ENCODE measurements at places on chromosomes 2 and 18. TPM values are rescaled to one million over a fixed set of nuclear protein-coding genes. Genes with fewer than 3 reads are reported as not detected.

FBLN7 gene
- polyA plus RNA-seq: 5.1 TPM

LYPD1 gene
- polyA plus RNA-seq: 4.3 TPM

DNA sequence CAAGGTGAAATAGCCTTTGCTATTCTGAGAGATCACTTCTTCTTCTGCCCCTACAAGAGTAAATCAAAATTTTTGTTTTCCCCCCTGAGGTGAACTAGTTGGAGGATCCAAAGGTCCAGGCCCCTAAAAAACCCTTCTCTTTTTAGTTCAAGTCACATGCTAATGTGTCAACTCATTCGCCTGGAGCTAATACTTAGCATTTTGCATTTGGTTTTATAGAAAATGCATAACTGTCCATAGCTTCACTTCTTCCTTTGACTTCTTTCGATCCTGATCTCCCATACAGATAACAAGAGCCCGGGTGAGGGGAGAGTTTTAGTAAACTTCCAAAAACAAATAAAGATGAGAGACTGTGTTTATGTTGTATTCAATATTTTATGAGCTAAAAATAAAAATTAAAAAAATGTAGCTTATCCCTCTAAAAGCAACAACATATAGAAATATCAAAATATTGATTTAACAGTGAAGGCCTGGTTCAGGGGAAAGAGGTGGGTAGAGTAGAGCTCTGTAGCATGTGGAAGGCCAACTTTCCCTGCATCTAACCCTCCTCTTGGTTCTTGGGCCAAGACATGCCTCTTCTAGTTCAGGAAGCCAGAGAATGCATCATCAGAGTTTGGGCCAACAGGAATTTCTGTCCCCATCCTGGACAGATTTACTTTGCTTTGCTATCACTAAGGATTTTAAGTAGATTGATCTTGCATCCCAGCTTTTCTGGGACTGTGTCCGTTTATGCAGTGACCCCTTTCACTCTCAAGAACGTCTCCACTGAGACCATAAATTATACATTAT, 333.8 kb downstream of the ALK start:
- no peak for DNase-seq

DNA sequence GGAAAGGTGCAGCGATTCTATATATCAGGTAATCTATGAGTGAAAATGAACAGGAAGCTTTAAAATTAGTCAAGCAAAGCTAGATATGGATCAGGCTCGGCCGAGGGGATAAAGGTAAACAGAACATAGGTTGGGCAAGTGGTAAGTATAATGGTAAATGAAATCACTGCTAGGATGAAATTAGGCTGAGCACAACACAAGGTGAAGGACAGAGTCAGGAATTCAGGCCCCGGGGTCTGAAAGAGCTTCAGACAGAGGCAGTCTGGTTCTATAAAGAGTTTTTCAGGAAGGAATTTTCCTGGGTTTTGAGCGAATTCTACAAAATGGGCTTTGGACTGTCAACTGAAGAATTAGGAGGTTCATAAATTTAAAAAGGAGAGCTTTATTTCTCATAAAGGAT, 513.2 kb upstream of the CDH2 start:
- no peak for DNase-seq

DNA sequence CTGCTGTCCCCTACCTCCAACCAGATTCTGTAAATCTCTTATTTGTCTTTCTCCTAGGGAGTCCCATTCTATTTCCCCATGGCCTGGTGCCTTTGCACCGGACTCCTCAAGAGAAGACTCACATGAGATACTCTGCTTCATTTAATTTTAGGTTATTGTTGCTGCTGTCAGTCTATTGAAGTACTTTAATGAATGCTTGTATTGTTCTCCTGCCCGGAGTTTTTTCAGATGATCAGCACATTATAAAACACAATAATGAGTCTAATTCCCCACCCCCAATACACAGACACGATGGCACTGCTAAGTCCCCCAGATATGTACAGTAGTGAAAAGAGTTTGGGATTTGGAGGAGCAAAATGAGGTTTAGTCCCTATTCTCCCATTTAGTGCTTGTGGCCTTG, 58.9 kb downstream of the HAUS1 start:
- DNase-seq: no peak

DNA sequence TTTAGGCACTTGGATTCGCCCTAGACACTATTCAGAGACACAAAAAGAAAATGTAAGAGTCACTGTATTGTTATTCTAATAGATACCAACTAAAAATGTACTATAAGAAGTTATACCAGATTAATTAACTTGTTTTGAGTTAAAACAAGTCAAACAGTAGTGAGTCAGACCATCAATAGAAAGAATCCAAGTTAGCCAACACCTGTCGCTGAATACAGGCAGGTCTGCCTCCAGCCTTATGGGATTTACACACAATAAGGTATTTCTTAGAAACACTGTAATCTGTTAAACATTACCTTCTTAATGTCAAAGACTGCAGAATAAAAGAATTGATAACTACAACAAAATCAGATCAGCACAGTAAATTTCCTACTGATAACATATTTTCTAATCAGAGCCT, 181.4 kb downstream of the DYM start:
- no peak for DNase-seq

GRCh38 chr2:134348239-134348638, 94.4 kb downstream of the MGAT5 start:
- peak; percentile 73 for DNase-seq
